ENCODE measurements at places on chromosomes 7 and 10.
A peak's percentile ranks its signal among the peaks of the same experiment; 100 is the strongest.

- no peak for DNase-seq
Observed at GRCh38 chr10:132461683-132462231, 64.8 kb downstream of the PWWP2B start.

- no peak for DNase-seq
Observed at GRCh38 chr7:157097569-157097968, 41.2 kb upstream of the UBE3C start.

DNA sequence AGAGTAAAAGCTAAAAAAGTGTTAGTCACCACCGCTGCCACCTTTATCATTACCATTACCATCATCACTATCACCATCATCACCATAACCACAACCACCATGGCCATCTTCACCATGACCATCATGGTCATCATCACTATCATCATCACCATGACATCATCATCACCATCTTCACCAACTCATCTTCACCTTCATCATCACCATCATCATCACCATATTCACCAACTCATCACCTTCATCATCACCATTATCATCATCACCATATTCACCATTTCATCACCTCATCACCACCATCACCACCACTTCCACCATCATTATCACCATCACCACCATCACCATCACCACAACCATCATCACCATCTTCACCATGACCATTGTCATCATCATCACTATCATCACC lies 46.5 kb upstream of the PDGFA start:
- no peak for DNase-seq

DNA sequence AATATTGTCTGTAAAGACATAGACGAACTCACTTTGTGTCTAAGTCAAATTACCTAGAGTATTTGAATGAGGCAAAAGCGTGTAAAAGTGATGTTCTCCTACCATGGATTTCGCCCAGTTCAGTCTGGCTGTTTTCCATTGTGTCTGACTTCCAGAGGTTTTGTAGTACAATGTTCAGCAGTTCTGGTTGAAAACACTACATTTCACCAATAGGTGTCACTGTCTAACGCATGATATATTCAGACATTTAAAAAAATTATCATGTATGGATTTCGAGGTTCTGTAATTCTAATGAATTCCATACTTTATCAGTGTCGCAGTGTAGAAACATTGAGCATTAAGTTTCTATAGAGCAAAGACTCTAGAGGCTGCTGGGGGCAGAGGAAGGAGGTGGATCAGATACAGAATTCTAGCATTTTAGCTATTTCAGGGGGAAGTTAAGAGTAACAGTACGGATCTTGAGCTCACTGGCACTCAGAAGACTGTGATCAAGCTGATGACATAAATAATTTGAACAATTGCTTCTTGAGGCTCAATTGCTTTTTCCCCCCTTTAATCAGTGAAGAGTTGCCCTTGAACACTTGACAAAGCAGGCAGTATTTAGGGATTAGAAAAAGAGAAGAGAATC lies 196.9 kb upstream of the RHOBTB1 start:
- no peak for DNase-seq

DNA sequence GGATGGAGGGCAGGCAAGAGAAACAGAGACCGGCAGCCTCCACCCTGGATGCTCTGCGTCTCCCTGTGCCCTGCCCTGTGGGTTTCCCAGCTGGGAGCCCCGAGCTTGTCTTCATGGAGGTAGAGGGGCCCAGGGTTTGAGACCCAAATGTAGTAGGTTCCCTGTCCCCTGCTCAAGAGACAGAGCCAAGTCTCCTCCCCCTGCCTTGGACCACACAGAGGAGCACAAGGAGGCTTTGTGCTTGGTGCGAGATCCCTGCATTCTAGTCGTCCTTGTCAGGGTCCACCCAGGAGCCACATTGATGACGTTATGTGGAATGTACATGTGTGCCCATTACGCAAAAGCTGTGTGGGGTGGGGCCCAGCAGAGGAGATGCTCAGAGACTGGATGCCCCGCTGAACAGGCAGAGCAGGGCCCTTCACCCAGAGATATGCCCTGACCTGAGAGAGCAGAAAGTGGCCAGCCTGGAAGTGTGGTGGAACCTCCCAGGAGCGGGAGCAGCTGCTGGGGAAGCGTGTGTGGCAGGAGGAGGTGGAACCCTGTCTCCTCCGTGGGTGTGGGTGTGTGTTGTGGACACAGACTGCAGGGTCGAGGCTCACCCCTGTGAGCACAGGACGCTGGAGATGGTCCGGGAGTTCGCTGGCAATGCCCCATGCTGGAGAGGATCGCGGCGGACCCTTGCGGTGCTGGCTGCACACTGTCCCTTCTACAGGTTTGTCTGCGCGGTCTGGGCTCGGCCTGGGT lies 39.3 kb downstream of the VWA2 start:
- no peak for DNase-seq

DNA sequence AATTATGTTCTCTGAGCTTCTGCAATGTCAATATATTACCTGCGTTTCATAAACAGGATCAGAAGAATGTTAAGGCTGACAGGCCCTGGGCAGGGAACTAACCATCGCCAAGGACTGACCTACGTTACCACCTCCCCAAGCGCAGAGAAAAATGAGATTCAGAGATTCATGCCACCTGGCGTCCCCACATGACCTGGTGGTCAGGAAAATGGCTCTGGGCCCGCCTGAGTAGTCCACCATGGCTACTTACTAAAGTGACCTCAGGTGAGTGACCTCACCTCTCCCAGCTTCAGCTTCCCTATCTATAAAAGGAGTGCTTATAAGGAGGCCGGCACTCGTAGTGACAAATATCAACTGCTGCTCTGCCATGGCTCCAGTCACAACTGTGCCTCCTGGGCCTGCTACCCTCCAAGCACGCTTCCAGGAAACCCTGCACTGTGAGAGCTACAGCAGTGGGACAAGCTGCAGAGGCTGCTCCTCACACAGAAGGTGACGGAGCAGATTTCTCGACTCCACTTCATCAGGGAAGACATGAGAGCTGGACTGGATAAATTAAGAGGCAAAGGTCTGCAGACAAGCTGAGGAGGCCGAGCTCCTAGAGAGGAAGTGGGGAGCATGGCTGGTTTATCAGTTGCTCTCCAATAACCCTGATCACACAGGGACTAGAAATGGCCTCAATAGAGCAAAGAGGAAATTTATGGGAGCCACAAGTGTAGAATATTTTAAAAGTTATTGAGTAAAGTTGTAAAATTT lies 103.0 kb downstream of the RNF216 start:
- DNase-seq = no peak

DNA sequence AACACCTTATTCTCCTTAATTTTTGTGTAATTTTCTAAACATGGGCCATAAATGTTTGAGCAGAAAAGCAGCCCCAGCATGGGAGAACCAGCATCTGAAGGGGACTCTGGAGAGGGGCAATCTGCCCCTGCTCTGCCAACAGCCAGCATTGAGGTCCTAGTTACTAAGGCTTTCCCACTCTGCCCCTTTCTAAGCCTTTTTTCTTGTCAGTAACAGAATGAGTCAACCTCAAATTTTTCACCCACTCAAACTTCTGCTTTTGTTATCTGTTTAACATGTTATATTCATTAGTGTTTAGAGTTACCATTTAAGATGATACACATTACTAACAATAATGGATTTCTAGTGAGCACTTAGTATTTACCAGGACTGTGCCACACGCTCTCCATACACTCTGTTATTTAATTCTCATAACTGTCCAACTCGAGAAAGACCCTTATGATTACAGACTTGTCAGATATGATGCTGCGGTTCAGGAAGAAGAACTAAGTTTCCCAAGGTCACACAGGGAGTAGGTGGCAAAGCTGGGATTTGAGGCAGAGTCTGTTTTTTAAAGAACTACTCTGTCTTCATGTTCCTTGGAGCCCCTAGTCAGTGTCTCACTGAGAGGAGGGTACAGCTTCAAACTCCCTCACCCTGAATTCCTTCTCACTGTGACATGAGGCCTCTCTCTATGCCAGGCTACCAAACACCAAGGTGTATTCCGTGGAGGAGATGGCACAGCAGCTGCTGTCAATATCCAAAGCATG lies 19.9 kb upstream of the GPAM start:
- DNase-seq = no peak

DNA sequence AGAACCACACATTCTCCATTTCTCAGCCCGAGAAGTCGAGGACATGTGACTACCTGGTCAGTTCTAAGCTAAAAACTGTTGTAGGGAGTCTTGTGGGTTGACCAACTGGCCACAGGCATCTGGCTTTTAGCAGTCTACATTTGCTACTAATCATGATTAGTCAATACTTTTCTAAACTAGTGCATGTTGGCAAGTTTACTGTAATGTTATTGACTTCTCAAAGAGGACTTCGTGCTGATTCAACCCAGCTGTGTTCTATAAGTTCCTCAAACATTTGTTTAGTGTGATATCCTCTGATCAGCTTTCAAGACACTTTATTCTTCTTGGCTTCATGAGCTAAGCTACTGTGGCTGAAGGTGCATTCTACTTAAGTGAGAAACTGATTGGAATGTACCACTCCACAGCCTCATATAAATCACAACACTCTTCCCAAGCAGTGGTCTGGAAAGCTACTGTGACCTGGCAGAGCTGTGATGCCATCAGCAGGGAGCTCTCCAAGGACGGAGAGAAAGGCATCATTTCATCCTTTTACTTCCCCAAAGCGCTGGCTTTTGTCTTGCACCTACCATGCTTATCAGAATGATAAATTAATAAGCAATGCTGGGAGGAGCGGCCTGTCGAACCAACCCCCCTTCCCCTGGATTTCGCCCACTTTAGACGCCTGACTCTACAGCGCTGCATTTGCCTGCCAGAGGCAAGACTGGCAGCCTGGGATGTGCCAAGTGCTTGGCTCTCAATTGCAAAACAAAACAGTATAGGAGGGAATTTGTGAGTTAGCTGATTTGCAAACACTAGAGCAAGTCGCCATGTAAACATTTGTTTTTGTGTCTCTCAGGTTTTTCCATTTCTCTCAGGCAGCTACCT lies 206.7 kb upstream of the PLXNA4 start:
- DNase-seq = peak; percentile 28

DNA sequence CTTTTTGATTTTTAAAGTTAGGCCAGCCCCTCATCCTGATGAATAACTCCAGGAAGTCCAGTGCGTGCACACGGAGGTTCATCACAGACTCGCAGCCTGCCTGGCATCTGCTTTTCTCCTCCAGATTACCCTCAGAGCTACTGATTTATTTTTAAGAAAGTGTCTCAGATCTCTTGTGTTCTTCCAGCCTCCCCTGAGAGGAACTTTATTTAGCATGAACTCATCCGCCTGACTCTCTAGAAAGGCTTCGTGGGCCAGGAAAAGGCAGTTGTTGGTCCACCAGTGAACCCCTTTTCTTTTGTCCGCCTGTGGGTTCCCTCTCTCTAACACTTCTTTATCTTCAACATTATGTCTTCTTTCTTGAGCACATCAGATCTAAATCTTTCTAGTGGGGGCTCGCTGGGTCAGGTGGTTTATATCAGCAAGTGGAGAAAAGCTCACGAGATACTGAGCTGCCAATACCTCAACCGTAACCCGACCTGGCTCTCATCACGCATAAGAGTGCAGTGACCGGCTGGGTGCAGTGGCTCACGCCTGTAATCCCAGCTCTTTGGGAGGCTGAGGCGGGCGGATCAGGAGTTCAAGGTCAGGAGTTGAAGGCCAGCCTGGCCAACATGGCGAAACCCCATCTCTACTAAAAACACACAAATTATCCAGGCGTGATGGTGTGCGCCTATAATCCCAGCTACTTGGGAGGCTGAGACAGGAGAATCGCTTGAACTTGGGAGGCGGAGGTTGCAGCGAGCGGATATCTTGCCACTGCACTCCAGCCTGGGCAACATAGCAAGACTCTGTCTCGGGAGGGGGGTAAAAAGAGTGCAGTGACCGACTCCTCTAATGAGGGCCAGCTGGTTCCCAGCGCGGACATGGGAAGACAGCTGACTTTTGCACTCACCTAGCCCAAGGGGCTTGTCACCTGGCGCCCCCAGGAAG lies 162.3 kb downstream of the CCDC3 start:
- no peak for DNase-seq

DNA sequence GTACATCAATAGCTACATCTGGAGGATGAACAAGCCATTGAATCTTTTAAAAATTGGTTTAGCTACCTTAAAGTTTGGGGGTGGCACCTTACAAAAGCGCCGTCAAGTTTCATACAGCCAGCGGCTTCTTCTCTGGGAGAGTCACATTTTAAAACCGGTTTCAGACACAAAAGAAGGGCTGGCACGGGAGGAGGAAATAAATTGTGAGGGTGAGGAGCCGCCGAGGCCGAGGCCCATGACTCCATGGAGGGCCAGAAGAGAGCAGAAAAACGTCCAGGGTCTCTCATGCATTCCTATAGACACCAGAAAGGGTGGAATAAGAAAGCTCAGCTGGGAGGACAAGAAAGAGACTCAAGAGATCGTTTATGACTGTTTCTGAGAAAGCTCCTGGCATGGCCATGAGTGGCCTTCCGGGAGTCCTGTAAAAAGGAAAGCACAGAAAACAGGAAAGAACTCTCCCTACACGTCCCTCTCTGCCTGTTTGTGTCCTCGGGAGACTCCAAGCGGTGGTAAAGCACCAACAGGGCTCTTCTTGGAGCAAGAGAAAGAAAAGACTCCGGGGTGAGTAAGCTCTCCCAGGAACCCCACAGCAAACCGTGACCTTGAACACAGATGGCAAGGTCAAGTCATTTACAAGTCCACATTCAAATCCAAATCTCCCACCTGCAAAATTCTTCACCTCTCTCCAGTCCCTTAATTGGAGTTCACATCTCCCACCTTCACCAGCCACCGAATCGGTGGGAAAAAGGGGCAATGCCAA lies 1.8 kb downstream of the FRAT2 start:
- DNase-seq = peak; percentile 51

DNA sequence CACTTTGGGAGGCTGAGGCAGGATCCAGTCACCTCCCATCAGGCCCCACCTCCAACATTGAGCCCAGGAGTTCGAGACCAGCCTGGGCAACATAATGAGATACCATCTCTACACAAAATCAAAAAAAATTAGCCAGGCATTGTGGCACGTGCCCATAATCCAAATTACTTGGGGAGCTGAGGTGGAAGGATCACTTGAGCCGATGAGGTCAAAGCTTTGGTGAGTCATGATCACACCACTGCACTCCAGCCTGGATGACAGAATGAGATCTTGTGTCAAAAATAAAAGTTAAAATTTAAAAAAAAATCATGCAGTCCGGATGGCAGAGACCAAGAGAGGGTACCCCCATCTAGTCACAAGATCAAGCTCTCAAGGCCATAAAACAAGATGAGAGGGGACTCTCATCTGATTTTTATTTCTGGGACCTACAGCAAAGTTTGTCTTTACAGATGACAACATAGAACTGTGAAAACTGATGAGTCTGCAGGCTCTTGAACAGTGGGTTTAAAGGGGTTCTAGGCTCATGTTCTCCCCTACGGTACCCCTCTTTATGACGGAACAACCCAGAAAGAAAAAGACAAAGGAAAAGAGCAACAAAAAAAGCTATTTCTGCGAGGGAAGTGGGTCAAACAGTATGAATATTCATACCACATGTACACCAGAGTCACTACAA lies 28.9 kb upstream of the CREB3L2 start:
- no peak for DNase-seq

DNA sequence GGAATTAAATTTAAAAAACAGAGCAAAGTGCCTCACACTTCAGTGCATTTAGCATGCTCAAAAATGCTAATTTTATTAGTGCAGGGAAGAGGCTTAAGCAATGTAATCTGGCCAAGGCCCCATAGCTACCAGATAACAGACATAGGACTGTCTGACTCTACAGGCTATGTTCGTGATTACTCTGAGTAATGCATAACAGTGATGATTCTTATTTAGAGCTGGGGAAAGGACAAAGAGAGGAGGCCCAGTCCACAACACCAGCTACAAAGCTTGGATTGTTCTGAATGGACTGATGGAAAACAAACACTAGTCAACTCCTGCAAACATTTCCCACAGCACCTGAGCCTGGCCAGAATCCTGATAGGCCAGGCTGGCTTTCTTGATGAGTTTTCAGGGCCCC lies 8.4 kb upstream of the CH25H start:
- no peak for DNase-seq

- no peak for DNase-seq
Observed at GRCh38 chr10:13346283-13347042, 1.6 kb downstream of the SEPHS1 start.

- no peak for DNase-seq
Observed at GRCh38 chr10:126917975-126918908, 13.0 kb downstream of the DOCK1 start.
